ENCODE measurements at places on chromosomes 4 and X. TPM values are rescaled to one million over a fixed set of nuclear protein-coding genes. Genes with fewer than 3 reads are reported as not detected.

The GLRA2 gene
- polyA plus RNA-seq, result not detected

GRCh38 chrX:17160975-17161374, 214.0 kb upstream of the NHS start:
- no peak for DNase-seq

DNA sequence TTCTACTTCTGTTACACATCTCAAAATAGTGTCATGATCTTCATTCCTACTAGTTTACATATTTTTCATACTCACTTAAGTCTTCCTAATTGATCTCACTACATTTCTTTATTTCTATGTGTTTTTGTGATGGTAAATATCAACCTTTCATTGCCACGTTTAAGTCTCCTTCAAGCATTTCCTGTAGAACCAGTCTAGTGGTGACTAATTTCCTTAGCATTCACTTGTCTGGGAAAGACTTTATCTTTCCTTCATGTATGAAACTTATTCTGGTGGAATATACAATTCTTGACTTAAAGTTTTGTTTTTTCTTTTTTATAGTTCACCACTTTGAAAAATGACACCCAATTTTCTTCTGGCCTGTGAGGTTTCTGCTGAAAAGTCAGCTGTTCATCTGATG, 181.4 kb upstream of the NEIL3 start:
- no peak for DNase-seq

DNA sequence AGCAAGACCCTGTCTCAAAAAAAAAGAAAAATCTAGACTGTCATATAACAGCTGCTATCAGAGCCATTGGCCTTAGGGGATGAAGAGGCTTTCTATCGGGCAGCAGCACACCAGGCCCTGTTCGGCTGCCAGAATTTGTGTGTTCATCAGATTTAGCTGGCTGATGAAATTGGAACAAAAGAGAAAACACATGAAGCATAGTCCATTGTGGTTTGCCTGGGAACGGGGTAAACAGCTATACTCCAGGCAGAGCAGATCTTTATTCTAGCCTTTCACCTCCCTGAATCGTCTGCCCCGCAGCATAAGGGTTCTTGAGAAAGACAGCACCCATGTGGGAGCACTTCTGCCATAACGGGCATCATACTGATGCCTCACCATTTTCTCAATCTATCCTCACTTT, 11.6 kb downstream of the TKTL1 start:
- DNase-seq, result no peak

GRCh38 chr4:53476232-53477037, 99.0 kb downstream of the FIP1L1 start:
- DNase-seq, result no peak

DNA sequence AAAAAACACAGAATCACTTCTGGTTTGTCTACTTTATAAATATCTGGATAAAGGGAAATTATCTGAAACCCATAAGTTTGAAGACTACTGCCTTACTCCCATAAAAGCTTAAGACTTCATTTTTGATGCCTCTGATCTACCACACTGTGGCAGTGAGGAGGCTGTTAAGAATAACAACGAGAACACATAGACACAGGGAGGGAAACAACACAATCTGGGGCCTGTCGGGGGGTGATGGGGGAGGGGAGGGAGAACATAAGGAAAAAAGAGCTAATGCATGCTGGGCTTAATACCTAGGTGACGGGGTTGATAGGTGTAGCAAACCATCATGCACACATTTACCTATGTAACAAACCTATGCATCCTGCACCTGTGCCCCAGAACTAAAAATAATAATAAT, 573.7 kb downstream of the GBA3 start:
- no peak for DNase-seq

DNA sequence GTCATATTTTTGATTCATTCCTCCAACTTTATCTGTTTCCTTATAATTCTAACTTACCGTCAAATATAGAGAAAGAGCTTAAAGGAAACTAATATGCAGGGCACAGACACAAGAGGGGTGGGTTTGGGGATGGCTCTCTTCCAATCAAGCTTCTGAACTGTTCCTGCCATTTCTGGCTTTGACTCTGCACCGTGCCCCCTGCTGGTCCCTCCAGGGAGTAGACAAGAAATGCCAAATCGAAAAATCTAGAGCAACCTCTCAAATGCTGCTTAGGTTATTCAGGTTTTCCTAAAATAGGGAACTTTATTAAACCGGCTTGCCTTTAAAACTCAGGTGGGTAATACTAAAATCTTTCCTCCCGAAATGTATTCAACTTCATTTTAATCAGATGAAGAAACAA, 39.8 kb upstream of the VCX3A start:
- no peak for DNase-seq

DNA sequence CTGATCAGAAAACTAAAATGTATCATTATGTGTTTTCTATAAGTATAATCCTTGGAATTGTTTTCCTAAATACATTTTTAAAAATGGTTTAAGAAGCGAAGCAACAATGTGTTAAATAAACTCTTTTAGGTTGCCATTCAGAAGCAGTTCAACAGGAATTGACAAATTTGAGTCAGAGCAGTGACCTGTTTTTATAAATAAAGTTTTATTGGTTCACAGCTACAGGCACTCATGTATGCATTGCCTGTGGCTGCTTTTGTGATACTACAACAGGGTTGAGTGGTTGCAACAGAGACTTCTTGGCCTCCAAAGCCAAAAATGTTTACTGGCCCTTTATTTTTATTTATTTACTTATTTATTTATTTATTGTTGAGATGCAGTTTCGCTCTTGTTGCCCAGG, 99.5 kb downstream of the FRMPD4 start:
- no peak for DNase-seq

Measured in CD8-positive, alpha-beta memory T cell (primary cell).